CD4-positive, alpha-beta T cell (primary cell): ENCODE measurements at places on chromosomes 7 and 10. TPM values are rescaled to one million over a fixed set of nuclear protein-coding genes. Genes with fewer than 3 reads are reported as not detected.
A peak's percentile ranks its signal among the peaks of the same experiment; 100 is the strongest.

GRCh38 chr10:83698899-83699298 is 440.4 kb upstream of the GHITM start:
- no peak overlapping the region for H3K4me3 ChIP-seq
- H3K4me1 ChIP-seq: no peaks in the 10 kb centered on the region
- H3K27me3 ChIP-seq: no peaks in the 10 kb centered on the region
- no peaks in the 10 kb centered on the region for H3K36me3 ChIP-seq
- no peak overlapping the region for H3K27ac ChIP-seq
- DNase-seq: no peak

GRCh38 chr10:42553064-42553407 is 85.3 kb downstream of the ZNF33B start:
- no peaks in the 10 kb centered on the region for H3K27me3 ChIP-seq
- H3K4me3 ChIP-seq: peak overlapping the region; percentile 85
- no peak for DNase-seq
- peaks cover 23% of the 10 kb centered on the region for H3K4me1 ChIP-seq
- H3K36me3 ChIP-seq: peaks cover 3% of the 10 kb centered on the region

The SPDYE1 gene
- total RNA-seq: not detected

The EMX2 gene
- total RNA-seq: not detected

- no peak overlapping the region for H3K27ac ChIP-seq
- no peaks in the 10 kb centered on the region for H3K36me3 ChIP-seq
- DNase-seq: peak; percentile 9
- no peak overlapping the region for H3K4me3 ChIP-seq
- H3K27me3 ChIP-seq: peaks cover 7% of the 10 kb centered on the region
Observed at GRCh38 chr10:4767033-4767814, 58.8 kb upstream of the AKR1E2 start.

DNA sequence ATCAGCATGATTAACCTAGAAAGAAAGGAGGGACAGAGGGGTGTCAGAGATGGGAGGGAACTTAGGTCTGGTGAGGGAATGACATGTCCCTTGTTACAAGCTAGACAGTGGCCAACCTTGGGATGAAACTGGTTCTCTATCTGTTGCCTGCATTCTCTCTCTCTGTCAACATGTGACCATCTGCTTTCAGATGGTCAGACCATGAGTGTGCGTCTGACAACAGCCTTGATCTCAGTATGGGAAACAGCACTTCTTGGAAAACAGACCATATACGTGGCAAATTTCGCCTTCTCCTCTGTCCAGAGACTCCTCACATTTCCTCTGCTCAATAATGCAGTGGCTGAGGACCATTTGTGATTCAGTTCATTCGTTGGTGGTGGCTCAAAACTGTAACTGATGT is 845.9 kb downstream of the TYW1 start:
- H3K27me3 ChIP-seq: no peaks in the 10 kb centered on the region
- no peak for DNase-seq
- no peaks in the 10 kb centered on the region for H3K4me1 ChIP-seq
- H3K4me3 ChIP-seq: no peak overlapping the region

DNA sequence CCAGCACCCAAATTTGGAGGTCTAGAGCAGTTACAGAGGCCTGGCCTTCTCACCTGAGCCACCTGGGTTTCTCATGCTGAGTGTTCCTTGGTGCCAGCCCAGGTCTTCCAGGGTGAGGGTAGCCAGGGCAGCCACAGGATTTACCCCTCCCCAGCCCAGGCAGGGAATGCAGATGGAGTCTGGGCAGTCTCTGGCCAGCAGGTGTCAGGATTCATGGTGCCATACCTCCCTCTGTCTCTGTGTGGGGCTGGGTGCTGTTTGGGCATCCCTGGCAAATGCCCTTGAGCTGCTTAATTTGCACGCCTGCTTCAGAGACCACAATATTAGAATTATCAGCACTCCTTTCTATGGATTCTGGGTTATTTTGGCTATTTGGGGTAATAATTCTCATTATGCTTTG is 246.7 kb downstream of the GFRA1 start:
- no peaks in the 10 kb centered on the region for H3K36me3 ChIP-seq
- no peak for DNase-seq

The ZNF804B gene
- total RNA-seq: not detected

GRCh38 chr10:119347181-119347974 is 140.0 kb downstream of the GRK5 start:
- H3K27ac ChIP-seq: no peak overlapping the region
- H3K4me1 ChIP-seq: peaks cover 4% of the 10 kb centered on the region
- H3K36me3 ChIP-seq: peaks cover 25% of the 10 kb centered on the region
- no peak for DNase-seq

GRCh38 chr10:98246911-98247805 is 20.8 kb downstream of the LOXL4 start:
- no peaks in the 10 kb centered on the region for H3K4me1 ChIP-seq
- H3K27ac ChIP-seq: no peak overlapping the region

The CDHR3 gene
- total RNA-seq: 12.2 TPM

DNA sequence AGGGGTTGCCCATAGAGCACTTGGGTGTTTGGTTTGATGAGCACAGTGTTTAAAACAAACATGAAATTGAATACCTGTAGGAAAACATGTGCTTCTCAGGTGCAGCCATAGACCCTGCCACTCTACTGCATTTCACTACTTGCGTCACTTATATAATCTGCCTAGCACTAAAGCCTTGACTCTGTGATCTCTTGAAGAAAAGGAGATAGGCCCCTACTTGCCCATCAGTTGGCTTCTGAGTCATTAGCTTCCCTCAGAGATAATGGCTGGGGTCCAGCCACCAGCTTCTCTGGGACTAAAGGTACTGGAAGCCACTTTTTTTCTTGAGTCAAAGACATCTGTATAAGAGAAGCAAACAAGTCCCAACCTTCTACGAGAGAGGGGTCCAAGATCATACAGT is 45.9 kb upstream of the BTRC start:
- H3K27me3 ChIP-seq: peaks cover 47% of the 10 kb centered on the region
- H3K4me1 ChIP-seq: peaks cover 4% of the 10 kb centered on the region
- H3K4me3 ChIP-seq: no peak overlapping the region
- DNase-seq: no peak
- H3K27ac ChIP-seq: no peak overlapping the region

GRCh38 chr7:5667391-5667790 is 114.1 kb downstream of the RNF216 start:
- H3K36me3 ChIP-seq: peaks cover 21% of the 10 kb centered on the region
- no peak overlapping the region for H3K4me3 ChIP-seq
- DNase-seq: no peak
- H3K27me3 ChIP-seq: no peaks in the 10 kb centered on the region
- H3K4me1 ChIP-seq: peaks cover 2% of the 10 kb centered on the region
